Hippocampal formation (tissue), 2 donors: ENCODE measurements at places on chromosomes 1 and 21.

GRCh38 chr1:225660544-225660946 lies 7.6 kb upstream of the ENAH start:
- no peak for DNase-seq

DNA sequence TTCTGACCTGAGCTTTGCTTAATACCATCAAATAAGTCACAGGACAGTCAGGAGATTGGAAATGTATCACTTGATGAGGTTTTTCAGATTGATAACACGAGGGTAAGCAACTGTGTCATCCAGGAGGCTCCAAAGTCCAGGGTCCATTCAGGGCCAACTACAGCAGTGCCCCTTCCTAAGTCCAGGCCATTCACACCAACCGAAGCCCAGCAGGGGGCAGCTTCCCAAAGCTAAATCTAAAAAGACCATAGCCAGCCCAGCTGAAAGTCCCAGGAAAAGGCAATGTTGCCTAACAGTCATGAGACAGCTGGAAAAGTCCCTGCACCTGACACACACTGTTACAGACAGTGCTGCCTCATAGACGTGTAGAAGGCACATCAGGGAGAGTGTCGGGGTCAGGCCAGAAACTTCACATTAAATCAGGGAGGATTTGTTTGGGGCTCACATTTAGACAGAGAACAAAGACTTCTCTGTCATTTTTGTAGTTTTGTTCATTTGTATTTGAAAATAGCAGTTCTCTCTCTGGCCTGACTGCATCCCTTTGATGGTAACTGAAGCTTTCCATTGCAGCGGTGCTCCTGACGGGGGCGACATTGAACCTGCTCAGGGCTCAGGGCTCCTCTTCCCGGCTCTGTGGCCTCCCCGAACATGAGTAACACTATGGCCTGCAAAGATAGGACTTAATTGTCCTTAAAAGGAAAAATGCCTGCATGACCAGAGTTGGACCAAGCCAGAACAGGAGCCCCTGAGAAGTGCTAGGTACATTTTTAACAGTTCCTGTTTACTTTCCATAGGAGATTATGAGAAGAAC lies 200.4 kb downstream of the NRIP1 start:
- DNase-seq = peak; percentile 76

GRCh38 chr1:225021037-225021436 lies 91.6 kb downstream of the DNAH14 start:
- DNase-seq = no peak

DNA sequence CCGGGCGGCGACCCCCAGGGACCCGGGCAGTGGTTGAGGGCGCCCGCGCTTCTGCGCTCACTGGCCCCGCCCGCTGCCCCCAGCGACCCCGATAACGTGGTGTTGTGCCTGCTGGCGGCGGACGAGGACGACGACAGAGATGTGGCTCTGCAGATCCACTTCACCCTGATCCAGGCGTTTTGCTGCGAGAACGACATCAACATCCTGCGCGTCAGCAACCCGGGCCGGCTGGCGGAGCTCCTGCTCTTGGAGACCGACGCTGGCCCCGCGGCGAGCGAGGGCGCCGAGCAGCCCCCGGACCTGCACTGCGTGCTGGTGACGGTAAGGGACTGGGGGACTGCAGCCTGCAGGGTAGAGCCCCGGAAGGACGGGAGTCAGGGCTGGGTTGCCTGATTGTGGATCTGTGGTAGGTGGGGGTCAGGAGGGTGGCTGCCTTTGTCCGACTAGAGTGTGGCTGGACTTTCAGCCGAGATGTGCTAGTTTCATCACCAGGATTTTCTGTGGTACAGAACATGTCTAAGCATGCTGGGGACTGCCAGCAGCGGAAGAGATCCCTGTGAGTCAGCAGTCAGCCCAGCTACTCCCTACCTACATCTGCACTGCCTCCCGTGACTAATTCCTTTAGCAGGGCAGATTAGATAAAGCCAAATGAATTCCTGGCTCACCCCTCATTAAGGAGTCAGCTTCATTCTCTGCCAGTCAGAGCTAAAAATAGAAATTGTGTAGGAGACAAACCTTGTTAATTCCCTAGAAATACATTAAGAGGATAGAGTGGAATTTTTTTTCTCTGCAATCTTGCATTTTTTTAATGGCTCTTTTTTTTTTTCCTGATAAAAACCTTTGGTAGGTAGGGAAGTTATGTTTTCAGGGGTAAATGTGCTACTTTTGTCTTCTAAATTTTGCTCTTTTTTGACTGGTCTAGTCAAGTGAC lies 1.5 kb downstream of the GADD45A start:
- DNase-seq = peak; percentile 66

- no peak for DNase-seq
Observed at GRCh38 chr1:97061604-97062003, 340.0 kb downstream of the PTBP2 start.

DNA sequence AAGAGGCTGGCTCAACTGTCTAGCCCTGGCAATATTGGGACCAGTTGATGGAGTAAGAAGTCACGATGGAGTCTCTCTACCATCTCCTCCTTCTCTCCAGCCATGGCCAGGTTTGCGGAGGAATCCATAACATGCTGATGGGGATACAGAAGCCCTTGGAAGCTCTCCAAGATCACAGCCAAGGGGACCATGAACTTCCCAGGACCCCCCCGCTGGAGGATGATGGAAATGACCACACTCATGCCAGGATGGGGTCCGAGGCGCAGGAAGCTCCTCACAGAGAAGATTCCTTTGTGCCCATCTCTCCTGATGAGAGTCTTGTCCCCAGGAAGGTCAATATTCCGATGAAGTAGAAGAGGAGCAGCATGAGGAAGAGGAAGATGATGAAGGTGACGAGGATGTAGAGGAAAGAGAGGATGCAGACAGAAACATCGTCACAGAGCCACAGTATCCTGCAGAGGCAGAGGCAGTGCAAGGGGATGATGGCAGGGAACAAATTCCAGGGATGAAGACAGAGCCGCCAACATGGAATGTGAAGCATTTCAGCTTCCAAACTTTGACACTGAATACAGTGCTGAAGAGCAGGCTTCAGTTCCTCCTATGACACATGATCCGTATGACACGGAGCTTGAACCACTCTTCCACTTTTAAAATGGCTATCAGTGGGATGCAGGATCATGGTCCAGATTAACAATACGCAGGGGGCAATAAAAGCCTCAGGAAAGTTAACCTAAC lies 57.9 kb upstream of the EDN2 start:
- DNase-seq = no peak

DNA sequence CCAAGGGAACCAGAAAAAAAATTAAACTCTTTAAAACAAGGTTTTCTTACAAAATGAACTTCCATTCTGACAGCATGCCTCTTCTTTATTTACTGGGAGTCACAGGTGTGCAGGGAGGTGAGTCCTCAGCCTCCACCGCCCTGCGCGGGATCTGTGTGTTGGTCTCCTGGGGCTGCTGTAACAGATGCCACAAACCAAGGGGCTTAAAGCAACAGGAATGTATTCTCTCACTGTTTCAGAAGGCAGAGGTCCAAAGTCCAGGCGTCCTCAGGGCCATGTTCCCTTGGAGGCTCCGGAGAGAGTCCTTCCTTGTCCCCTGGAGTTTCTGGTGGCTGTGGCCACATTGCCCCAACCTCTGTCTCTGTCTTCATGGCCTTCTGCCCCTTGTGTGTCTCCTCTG lies 123.6 kb upstream of the C1orf174 start:
- no peak for DNase-seq

DNA sequence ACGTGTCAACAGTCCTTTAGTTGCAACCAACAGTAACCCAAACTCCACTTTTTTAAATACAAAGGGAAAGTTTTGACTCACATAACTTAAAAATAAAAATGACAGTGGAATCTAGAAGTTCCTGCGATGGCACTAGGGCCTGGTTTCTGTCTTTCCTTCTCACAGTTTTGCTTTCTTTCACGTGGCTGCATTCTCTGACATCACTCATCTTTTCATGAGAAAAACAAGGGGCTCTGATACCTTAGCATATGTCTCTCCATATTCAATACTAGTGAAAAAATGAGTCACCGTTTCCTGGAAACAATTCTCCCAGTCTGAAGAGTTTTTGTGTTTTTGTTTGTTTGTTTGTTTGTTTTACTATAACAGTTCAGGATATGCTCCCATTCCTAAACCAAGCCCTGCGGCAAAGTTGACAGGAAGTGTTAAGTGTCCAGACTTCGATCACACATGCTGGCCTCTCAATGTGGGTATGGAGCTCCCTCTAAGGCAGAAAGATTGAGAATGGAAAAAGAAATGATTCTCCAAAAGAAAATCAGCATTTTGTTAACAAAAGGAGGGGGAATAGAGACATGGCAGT lies 483.3 kb downstream of the TTLL7 start:
- DNase-seq = no peak

DNA sequence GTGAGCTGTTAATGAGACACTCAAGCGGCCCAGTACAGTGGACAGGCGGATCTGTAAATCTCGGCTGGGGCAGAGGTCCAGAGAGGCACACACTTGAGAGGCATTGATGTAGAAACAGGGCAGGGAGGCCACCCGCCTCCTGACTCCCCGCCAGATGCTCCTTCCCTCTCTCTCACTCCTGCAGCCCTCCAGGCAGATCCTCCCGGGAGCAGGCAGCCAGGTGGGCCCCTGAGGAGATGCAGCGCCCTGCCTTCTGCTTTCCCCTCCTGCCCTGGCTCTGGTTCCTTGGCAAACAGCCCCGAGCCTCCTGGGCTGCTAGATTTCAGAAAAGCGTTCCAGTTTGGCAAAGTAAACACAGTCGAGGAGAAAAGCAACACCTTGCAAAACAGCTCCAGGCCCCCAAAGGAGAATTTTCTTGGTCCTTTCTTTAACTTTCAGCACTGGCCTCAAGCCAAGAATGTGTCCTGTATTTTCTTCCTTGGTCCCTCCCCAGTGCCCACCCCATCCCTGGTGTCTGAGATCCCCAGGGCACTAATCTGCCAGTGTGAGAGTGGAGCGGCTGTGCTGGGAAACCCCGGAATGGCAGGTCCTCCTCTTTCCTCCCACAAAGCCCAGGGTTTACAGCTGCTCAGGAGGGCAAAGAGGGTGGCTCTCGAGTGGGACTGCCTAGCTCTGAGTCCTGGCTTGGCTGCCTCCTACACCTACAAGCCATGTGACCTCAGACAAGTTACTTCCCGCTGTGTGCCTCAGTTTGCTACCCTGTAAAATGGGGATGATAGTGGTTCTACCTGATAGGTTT lies 29.4 kb upstream of the IFNLR1 start:
- no peak for DNase-seq

GRCh38 chr1:206836111-206836510 lies 29.3 kb upstream of the IL20 start:
- no peak for DNase-seq
